NCI-H2081 (cell line): ENCODE measurements at places on chromosomes 13 and 19.
A peak's percentile ranks its signal among the peaks of the same experiment; 100 is the strongest.

GRCh38 chr19:11268783-11269267 is 6.5 kb upstream of the DOCK6 start:
- no peak for DNase-seq

DNA sequence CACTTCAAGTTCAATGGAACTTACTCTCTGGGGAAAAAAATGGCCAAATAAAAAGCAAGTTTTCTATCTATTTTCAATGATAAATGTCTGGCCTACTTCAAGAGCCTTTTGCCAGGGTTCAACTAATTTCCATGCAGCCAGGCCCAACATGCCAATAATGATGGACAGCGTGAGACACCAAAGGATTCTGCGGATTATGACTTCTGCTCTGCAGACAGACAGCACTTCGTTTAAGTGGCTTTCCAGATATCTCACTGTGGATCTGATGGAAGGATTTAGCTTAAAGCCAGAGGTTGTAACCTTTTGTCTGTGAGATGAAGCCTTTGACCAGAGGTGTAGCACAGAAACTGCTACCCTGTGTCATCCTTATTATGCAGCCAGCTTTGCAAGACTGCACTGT is 614.2 kb downstream of the DCT start:
- DNase-seq: no peak

- no peak for DNase-seq
Measured at GRCh38 chr19:17726964-17727773, 7.9 kb downstream of the MAP1S start.

GRCh38 chr13:49410477-49410876 is 33.4 kb downstream of the CAB39L start:
- no peak for DNase-seq

DNA sequence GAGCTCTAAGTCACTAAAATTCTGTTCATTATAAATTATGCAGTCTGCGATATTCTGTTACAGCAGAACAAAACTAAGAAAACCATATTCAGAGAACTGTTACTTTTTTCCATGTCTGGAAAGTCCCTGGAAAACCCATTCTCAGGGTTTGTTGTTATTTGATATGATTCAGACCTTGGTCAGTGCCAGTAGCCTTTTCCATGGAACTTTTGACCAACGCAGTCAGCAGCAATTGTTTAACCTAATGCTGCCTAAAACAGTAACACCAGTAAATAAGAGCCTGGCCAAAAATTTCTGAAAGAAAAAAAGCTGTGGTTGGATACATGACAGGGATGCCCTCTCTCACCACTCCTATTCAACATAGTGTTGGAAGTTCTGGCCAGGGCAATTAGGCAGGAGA is 402.7 kb downstream of the TBC1D4 start:
- DNase-seq: no peak

GRCh38 chr13:112522578-112522977 is 65.4 kb downstream of the TUBGCP3 start:
- DNase-seq: no peak

DNA sequence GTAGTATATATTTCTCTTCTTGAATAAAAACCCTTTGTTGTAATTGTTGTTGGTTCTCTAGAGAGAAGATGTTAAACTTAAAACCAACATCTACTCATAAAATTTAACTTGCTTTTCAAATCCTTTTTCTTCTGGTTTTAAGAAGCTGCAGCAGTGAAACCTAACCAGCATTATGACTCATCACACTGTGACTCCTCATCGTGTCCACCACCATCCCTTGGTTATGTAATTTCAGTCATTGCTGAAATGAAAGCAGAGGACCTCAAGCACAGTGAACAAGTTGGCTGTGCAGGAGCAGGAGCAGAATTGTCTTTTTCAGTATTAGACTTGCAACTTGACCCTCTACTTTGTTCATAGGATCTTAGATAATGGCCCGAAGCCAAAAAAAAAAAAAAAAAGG is 64.9 kb upstream of the HTR2A start:
- DNase-seq: no peak

GRCh38 chr13:24875566-24875965 is 111.6 kb downstream of the RNF17 start:
- no peak for DNase-seq

DNA sequence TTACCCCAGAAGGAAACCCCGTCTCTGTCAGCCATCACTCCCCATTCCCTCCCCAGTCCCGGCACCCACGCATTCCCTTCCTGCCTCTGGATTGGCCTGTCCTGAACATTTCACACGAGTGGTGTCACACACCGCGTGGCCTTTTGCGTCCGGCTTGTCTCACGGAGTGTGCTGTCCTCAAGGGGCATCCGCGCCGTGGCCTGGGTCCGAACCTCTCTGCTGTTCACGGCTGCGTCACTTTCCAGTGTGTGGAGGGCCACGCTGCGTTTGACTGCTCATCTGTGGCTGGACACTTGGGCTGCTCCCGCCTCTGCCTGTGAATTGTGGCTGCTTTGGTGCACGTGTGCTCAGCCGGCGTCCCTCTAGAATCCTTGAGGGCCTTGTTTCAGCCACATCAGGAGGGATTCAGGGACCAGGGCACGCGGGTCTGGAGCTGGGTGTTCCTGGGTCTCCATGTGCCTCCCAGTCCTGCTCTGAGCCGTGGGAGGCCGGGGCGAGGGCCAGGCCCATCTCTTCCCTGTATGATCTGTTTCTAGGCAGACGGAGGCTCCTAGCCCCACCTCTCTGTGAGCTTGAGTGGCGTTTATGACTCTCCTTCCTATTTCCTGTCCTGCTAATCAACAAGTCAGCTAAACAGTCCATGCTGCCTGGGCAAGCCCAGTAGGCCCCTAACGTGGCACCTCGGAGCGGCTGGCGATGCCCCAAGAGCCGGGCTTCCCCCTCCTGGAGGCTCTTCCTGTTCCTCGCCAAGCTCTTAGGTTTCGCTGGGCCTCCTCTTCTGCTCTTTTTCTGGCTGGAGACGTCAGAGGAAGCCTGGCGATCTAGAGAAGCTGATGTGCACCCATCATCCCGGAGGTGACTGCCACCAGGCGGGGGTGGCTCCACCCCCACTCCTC is 8.1 kb downstream of the STK11 start:
- peak; percentile 42 for DNase-seq

DNA sequence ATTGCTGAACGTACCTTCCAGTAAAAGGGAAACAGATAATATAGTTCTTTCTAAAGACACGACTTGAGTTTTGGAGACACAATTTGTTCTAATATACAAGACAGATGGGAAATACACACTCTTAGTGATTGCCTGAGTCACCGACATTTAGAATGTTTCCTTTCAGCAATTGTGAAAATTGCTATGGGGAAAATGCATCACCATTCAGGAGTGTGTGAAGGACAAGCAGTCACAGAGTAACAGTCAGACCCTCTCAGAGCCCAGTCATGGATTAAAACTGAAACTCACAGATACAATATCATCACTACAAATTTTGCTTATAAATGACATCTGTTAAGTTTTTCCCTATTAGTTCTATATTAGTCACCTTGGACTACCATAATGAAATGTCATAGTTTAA is 286.1 kb downstream of the SPRY2 start:
- DNase-seq: no peak

GRCh38 chr13:33994198-33994597 is 176.2 kb downstream of the RFC3 start:
- DNase-seq: no peak

- DNase-seq: no peak
Measured at GRCh38 chr19:48487948-48488347, 18.8 kb downstream of the CYTH2 start.

GRCh38 chr19:51783372-51783771 is 11.6 kb upstream of the FPR3 start:
- no peak for DNase-seq

DNA sequence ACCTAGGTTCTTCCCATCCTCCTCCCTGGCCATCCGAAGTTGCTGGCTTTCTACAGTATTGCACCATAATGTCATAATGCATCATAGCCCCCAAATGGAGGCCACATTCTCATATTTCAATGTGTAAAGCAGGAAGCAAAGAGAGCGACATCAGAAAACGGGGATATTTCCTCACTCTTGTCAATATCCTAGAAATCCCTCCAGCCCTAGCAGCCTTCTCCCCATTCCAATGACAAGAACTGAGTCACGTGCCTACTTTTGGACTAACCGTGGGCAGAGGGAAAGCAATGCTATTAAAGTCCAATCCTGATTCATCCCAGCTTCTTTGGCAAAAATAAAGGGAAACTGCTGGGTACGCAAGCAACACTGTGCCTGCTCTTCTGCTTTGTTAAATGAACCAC is 4.3 kb upstream of the RAP2A start:
- DNase-seq: peak; percentile 72

GRCh38 chr19:16541526-16542044 is 652 bp downstream of the CHERP start:
- no peak for DNase-seq

DNA sequence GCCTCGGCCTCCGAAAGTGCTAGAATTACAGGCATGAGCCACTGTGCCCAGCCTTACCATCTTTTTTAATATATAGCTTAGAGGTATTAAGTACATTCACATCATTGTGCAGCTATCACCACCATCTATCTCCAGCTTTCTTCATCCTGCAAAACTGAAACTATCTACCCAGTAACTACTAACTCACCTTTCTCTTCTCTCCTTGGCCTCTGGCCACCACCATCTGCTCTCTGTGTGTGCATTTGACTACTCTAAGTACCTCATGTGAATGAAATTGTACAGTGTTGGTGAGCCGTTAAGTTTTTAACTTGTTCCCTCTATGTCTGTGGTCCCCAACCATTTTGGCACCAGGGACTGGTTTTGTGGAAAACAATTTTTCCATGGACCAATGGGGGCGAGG is 56.1 kb downstream of the CDK8 start:
- no peak for DNase-seq

- no peak for DNase-seq
Measured at GRCh38 chr19:35939307-35940077, 3.3 kb downstream of the LRFN3 start.

DNA sequence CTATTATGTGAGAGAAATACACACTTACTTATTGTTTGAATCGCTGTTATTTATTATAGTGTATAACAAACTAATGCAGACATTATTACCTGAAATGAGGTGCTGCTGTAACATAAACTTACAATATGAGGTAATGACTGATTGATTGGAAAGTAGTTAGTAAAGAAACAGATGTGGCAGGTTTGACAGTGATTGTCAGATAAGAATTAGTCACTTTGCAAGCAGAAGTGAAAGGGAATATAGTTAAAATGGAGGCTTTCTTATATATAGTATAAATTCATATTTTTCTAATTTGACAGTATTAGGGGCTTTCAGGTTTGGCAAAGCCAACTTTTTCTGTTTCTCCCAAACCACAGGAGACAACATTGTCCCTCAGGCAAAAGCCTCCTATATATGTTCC is 20.6 kb downstream of the MIR17HG start:
- no peak for DNase-seq

DNA sequence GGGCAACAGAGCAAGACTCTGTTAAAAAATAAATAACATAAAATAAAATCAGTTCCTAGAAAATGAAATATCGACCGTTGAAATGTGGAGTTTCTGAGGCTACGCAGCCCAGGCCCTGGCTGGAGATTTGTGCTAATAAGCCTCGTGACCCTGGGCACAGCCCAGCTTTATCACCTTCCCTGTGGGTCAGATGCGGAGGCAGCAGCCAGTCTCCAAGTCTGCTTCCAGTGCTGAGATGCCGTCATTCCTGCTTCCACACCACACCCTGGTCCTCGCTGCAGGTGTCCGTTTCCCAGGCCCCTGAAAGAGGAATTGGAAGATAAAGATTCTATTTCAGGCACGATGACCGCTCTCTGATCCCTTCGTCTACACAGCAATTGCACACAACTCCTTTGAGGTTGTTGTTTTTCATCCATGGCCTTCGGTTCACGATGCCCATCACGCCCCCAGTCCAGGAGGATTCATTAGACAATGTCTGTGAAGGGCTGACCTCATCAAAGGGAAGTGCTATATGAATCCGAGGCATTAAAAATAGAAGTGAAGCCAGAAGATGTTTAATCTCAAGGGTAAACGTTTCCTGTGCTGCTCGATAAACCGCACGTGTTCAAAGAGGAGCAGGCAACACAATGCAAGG is 48.3 kb upstream of the ATP11A start:
- DNase-seq: no peak

GRCh38 chr13:31904941-31905824 is 126.4 kb upstream of the FRY start:
- DNase-seq: no peak

GRCh38 chr19:49145573-49146407 is 9.4 kb downstream of the HRC start:
- peak; percentile 29 for DNase-seq

DNA sequence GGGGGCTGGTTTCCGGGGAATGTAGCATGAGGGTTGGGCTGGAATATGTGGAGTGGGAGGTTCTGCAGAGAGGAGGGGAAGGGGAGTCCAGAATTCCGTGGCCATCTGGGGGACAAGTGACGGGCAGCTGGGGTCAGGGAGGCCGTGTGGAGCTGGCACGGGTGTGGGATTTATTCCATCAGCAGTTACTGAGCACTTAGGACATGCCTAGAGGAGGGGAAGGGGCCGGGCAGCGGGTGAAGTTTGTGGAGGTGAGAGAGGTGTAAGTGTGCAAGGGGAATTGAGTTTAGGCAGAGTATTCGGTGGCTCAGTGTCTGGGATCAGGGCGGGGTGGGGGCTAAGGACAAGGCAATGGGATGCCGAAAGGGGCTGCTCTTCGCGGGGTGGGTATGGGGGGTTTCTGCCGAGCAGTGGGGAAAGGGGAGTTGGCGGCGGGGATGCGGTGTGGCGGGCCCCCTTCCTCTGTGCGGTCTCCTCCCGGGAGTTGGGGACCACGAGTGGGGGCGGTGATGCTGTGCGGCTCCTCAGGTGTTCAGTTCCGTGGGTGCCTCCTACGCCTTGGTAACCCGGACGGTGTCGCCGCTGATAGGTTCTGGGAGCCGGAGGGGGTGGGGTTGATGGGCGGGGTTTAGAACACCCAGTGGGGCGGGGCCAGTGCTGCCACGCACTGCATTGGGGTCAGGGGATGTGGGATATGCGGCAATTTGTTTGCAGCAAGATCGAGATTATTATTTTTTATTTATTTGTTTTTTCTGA is 5.4 kb downstream of the CCDC61 start:
- DNase-seq: peak; percentile 13

GRCh38 chr13:21256351-21256761 is 79.9 kb downstream of the MRPL57 start:
- no peak for DNase-seq

- DNase-seq: no peak
Measured at GRCh38 chr19:30888937-30889336, 460.3 kb downstream of the TSHZ3 start.

- DNase-seq: no peak
Measured at GRCh38 chr19:37979547-37980082, 72.6 kb downstream of the SIPA1L3 start.

GRCh38 chr13:60351855-60352615 is 45.0 kb upstream of the TDRD3 start:
- DNase-seq: no peak

DNA sequence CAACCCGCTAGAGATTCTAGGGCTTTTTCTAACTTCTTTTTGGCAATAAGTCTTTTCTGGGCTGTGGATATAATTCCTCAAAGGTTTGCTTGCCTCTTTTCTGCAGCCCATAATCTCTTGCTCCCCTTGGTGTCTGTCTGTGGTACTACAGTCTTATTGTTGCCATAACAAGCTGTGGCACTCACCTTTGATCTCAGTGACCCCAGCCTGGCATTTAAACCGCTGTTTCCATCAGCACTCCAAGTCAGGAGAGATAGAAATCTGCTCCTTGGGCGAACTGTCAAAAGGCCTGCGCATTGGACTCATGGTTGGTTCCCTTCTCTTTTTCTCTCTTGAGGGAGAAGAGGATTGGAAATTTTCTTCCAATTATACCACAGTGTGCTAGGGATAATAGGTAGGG is 14.5 kb upstream of the MPHOSPH8 start:
- DNase-seq: no peak

GRCh38 chr13:21825801-21826200 is 154.9 kb downstream of the FGF9 start:
- no peak for DNase-seq
